ENCODE measurements at places on chromosomes 11 and 22.

DNA sequence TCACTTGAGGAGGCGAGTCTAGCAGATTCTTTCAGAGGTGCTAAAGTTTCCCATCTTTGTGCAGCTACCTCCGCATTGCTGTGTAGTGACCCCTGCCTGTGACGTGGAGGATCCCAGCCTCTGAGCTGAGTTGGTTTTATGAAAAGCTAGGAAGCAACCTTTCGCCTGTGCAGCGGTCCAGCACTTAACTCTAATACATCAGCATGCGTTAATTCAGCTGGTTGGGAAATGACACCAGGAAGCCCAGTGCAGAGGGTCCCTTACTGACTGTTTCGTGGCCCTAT is 8.9 kb upstream of the SAMM50 start:
- no peak for DNase-seq

- no peak for DNase-seq
These were observed 29.2 kb downstream of the CERK start for GRCh38 chr22:46708766-46709330.

DNA sequence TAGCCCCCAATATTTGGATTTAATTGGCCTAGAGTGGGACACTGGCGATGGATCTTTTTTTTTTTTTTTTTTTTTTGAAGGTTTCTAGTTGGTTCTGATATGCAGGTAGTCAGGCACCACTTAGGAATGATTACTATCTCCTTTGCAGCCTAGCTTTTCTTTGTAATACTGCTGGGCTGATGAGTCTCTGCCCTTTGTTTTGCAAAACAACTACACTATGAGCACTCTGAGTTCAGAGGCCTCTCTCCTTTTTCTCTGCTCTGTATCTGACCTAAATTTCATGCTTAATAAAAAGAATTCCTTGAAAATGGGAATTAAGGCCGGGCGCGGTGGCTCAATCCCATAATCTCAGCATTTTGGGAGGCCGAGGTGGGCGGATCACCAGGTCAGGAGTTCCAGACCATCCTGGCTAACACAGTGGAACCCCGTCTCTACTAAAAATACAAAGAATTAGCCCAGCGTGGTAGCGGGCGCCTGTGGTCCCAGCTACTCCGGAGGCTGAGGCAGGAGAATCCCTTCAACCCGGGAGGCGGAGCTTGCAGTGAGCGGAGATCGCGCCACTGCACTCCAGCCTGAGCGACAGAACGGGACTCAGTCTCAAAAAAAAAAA is 1312.3 kb downstream of the FAM181B start:
- DNase-seq: no peak

DNA sequence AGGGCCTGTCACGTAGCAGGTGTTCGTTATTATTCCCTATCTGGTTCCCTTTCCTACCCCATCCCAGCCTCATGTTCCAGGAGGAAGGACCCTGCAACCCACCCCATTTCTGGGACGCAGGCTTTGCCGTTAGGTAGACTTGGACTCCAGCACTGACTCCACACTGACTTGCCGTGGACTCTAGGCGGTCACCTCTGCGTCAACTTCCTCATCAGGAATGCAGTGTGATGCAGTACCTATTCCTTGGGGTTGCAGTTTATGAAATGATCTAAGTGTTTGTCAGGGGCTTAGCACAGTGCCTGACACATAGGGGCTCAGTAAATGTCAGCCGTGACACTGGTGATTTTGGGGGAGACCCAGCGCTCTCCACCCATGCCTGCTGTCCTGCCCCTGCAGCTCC is 16.8 kb downstream of the DGKZ start:
- no peak for DNase-seq

DNA sequence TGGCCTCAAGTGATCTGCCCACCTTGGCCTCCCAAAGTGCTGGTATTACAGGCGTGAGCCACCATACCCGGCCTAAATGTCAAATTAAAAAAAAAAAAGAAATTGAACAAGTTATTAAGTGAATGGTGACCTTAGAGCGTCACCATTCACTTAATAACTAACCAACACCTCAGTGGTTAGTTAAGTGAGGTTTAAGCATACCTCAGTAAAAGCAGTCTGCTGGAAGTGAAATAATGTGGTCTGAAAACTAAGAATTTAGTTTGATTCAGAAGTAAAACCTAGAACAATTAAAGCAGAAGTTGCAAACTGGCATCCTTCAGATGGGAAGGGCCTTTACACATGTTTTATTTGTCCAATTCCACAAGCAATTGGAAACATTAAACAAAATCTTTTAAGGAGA is 71.5 kb downstream of the FCHSD2 start:
- DNase-seq: no peak

GRCh38 chr11:75317446-75318122 is 33.9 kb downstream of the ARRB1 start:
- no peak for DNase-seq

- no peak for DNase-seq
These were observed 363.8 kb upstream of the MTNR1B start for GRCh38 chr11:92605667-92606066.

DNA sequence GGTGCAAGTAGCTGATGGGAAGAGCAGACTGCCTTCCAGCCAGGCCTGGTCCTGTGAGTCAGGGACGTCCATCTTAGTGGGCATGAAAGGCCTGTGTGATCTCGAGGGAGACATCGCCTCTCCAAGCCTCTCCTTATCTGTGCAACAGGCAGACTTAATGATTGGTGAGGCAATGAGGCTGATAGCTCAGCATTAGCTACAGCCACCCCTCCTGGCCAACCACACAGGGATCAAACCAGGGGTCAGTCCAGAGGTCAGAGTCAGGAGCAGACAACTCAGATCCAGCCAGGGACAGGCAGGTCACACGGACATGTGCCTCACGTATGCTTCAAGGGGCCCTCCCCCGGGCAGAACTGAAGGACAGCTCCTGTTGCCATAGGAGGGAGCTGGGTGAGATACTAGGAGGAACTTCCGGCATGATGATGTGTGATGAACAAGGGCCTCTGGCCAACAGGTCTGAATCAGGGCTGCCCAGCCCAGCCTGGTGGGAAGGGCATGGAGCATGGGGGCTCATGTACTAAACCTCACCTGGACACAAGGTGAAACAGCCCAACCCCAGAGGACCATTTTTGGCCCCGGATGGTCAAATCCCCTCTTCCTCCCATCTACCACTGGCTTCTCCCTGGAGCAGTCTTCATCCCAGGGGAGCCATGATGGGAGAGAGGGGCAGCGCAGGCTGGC is 2.8 kb upstream of the APOC3 start:
- no peak for DNase-seq

- DNase-seq: no peak
These were observed 194.3 kb upstream of the BDNF start for GRCh38 chr11:27894552-27894951.

- no peak for DNase-seq
These were observed 33.0 kb downstream of the DDX6 start for GRCh38 chr11:118757876-118758399.

GRCh38 chr11:35951680-35952079 is 7.8 kb downstream of the LDLRAD3 start:
- DNase-seq: no peak

DNA sequence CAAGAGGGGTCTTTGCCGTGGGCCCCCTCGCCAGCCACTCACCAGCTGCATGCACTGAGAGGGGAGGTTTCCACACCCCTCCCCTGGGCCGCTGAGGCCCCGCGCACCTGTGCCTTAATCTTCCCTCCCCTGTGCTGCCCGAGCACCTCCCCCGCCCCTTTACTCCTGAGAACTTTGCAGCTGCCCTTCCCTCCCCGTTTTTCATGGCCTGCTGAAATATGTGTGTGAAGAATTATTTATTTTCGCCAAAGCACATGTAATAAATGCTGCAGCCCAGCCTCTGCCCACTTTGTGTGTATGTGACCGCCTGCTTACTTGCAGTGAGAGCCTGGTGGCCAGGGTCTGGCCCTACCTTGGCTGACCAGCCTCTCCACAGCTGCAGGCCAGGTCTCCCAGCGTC is 2.8 kb upstream of the CRACR2B start:
- no peak for DNase-seq

GRCh38 chr11:75248924-75249256 is 8.3 kb downstream of the TPBGL start:
- no peak for DNase-seq
